ENCODE measurements at places on chromosomes 1 and 21. TPM values are rescaled to one million over a fixed set of nuclear protein-coding genes. Genes with fewer than 3 reads are reported as not detected.

The RAB3B gene
- 1.6 TPM for polyA plus RNA-seq

The OR2M2 gene
- polyA plus RNA-seq: not detected

The MAP3K21 gene
- 24.7 TPM for polyA plus RNA-seq

The TMEM269 gene
- polyA plus RNA-seq: 0.47 TPM

The FCGR2B gene
- polyA plus RNA-seq: 0.70 TPM

The SCNM1 gene
- 35.2 TPM for polyA plus RNA-seq

The NOS1AP gene
- 8.9 TPM for polyA plus RNA-seq

The PDE4B gene
- polyA plus RNA-seq: 6.5 TPM

The SH2D1B gene
- polyA plus RNA-seq: 0.09 TPM

GRCh38 chr1:15751717-15752116 lies 6.9 kb upstream of the FBLIM1 start:
- no peak for DNase-seq

- DNase-seq: no peak
These were observed 14.5 kb upstream of the MX1 start for GRCh38 chr21:41411449-41412089.

GRCh38 chr1:211320980-211321379 lies 5.7 kb upstream of the TRAF5 start:
- DNase-seq: no peak

DNA sequence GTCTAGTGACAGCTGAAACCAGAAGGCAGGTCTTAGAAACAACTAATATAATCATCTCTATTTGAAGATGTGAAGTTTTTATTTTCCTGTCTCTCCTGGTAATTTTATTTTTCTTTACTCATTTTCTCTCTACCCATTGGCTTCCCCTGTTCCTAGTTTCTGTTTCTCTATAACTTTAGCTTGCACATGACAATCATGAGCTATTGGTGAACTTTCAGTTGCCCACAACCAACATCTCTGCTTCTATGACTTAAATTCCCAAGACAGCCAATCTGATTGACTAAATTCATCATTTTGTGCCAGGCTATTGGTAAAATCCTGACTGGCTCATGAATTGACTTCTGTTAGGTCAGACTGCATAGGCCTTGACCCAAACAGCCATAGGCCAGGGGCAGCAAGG lies 13.7 kb upstream of the ACADM start:
- no peak for DNase-seq

DNA sequence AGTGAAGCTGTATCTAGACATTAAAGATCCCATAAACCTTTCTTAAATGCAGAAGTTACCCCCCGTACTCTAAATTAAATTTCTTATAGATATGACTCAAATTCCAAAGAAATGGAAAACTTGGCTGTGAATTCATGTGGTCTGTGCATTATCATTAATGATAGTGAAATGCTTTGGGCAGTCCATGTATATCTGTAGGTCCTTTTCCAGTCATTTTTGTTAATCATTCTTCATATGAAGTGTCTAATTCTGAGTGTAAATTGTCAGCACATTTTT lies 89.3 kb downstream of the RGL1 start:
- no peak for DNase-seq

DNA sequence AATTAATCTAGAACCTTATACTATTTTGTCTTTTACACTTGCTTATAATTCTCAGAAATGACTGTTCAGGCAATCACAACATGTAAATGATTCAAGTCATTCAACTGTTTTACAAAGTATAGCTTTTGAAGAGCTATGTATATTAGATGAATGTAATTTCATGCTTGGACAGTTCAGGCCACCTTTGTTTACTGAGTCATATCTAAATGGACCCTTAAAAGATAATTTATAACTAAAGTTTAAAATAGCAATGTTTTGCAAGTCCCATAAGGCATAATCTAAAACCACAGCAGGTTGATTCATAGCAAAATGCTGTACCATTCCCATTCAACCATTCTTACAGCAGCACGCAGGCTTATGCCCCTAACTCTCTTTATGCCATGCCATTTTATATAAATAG lies 64.8 kb downstream of the PIK3R3 start:
- DNase-seq: no peak

- no peak for DNase-seq
These were observed 1.2 kb downstream of the SCAF4 start for GRCh38 chr21:31730712-31731055.

- DNase-seq: no peak
These were observed 20.8 kb upstream of the MACF1 start for GRCh38 chr1:39183503-39184353.

DNA sequence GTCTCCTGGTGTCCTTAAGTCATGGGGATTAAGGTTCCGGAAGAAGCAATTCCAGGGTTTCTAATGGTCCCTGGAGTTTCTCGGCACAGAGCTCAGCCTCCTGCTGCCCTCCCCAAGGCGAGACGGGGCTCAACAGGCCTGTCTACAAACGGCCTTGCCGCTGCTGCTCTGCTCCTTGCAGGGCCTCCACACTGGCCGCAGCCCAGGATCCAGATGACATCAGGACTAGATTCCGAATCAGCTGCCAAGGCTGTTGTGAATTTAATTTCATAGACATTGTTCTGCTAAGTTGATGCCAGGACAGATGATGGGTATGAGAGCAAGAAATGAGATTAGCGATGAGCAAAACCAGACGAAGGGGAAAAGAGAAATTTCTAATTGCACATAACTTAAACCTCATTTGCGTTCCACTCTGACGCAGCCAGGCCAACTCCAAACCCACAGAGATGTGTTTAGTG lies 103.6 kb upstream of the BACE2 start:
- no peak for DNase-seq

DNA sequence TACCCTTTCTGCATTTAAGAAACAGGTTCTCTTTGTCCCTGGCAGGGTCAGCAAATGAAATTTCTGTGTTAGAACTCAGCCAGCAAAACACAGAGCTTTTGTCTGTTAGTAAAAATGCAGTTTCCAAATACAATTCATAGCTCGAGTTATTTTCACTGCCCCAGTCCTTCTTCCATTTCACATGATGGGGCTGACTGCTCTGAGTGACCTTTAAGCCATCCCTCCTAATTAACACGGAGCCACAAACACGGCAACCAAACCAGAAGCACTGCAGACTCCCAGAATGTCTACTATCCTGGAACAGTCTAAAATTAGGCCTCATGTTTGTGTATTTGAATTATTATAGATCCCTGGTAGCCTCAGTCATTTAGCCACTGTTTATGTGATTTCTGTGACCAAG lies 99.1 kb upstream of the RGS4 start:
- no peak for DNase-seq

- no peak for DNase-seq
These were observed 38.8 kb upstream of the VAMP3 start for GRCh38 chr1:7732331-7732730.

DNA sequence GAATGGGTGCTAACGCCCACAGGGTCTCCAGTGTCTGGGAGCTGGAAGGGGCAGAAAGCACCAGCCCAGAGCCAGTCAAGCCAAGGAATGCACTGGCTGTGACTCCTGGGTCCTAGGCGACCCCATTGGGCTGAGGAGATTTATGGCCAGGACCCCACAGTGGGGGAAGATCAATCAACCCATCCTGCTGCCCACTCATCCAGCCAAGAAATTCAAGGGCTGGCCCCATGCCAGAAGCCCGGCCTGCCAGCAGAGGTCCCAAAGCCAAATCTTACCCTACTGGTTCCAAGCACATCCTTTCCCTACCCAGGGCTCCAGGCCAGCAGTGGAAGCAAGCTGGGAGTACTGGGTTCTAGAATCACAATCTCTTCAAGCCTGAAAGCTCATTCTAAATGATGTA lies 6.8 kb upstream of the PDZK1IP1 start:
- no peak for DNase-seq

Data from left renal pelvis (tissue), 4 donors.